ENCODE measurements at places on chromosomes 13 and 19.

DNA sequence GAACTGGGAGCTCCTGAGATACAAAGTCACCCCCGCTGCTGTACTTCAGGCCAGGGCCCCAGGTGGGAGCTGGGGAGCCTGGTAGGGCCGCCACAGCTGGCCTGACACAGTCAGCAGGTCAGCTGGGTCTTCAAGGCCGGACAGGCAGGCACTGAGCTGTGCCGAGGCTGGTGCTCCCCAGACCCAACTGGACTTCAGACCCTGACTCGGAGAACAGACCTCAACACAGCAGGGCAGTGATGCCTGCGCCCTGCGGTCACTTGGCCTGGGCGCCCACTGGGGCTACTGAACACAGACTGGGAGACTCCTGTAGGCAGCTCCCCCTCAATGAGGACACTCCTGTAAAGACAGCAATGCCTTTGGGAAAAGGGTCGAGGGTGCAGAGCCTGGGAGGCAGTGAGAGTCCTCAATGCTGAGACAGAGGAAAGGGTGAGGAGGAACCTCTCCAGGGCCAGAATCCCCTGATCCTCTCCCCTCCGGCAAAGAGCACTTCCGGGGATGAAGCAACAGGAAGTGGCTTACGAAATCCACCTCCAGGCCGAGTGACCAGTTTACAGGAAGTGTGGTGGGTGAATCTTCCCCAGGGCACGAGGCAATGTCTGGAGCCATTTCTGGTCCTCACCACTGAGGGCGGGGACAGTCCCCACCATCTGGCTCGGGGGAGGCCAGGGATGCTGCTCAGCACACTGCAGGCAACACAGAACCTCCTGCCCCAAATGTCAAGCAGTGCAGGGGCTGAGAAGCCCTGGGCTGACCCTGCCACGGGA is 40.8 kb upstream of the ISYNA1 start:
- DNase-seq: peak; percentile 91

DNA sequence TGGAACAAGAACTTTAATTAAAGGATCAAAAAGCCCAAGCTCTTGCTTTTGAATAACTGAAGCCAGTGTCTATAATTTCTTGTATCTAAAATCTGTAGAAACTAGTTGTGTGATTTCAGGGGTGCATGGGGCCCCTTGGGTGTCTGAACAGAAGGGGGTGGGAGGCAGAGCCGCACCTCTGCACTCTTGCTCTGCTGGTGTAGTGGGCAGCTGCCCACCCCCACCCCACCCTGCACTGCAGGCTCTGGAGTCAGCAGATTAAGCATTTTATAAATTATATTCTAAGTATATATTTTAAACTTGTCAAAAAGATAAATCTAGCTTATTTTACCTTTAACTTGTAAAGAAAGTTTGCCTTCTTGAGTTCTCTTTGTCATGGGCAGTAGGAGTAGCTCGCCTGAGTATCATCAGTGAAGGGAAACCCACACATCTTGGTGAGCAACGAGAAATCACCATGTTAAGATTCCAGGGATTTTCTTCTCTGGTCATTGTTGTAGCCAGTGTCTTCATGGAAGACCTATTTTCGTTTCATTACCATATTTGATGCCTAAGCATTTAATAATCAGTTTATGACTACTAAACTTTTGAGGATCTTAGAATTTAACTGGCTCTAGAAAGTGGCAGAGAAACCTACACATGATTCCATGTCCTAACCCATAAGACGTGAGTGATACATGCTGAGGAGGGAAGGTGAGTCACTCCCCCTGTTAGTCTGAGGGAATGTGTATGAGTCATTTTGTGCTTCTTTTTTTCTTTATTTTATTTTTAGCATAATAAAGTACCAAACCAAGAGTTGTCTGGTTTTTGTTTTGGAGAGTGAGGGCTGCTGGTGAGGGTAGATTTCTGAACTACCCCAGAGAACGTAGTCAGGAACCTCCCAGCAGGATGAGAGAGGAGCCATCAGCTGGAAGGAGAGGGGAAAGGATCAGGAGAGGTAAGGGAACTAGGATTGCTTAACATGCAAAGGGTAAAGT is 7.7 kb downstream of the UBE2L5 start:
- DNase-seq: peak; percentile 63

DNA sequence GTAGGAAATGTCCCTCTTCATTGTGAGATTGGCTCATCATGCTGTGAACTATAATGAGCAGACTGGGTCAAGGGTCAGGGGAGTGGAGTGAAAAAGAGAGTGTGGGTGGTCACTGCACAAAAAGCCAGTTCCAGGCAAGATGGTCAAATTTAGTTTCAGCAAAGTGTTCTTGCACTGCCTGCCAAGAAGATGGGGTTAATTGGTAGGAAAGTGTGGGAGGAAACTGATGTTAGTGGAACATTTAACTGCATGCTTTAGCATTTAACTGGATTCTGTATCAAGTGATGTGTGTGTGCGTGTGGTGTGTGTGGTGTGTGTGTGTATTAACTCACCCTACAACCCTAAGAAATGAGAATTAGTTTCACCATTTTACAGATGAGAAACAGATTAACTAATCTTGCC is 131.6 kb downstream of the COG6 start:
- no peak for DNase-seq

DNA sequence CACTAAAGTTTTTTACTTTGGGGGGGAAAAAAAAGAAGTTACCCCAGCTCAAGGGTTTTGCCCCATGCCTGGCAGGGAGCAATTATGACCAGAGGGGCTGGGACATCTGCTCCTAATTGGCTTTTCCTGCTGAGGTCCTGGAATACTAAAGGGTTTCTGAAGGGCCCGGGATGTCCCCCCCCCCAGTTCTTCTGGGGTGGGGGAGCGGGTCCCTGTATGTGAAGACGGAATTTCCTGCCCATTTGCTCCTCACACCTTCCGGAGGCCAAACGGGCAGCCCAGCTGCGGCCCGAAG is 1.1 kb upstream of the DLL3 start:
- DNase-seq: no peak

DNA sequence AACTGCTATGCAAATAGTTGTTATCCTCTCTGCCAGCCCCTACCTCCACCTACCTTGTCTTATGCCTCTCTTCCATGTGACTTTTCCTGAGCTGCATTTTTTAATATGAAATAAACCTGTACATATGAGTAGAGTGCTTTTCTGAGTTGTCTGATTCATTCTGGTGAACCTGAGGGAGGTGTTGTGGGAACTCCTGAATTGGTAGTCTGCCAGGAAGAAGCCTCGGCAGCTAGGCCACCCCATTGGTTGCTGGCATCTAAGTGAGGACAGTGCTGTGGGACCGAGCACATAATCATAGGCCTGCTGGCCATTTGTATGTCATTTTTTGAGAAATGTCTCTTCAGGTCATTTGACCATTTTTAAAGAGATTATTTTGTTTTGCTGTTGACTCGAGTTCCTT is 1146.8 kb downstream of the UQCRFS1 start:
- DNase-seq: no peak

DNA sequence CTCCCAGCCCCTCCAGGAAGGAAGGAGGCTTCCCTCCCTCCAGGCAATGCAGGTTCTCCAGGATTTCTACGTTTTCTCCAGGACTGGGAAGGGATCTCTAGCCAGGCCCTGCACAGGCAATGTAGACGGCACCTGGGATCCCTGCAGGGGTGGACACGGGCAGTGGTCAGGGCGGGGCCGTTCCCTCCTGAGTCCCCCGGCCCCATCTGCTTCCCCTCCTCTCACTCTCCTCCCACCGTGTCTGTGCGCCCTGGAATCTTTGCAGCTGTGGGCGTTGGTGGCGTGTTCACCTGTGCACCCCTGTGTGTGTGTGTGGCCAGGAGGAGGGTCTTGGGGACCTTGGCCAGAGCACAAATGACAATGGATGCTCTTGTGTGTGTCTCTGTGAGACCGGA is 10.0 kb downstream of the NRTN start:
- no peak for DNase-seq

DNA sequence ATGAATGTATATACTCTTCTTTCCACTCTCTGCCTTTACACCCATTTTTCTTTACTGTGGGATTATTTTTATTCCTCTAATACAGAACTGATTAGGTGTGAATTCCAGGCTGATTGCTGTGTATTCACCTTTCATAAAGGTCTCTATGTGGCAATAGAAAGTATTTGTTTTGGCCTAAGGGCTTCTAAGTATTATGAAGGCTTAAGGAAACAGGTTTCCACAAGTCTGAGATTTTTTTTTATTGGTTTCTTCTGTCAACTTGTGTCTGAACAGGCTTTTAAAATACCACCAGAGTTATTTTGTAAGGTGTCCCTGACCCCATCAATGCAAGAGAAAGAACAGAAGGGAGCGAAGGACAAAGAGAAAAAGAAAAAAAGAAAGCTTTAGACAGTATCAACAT is 1102.0 kb upstream of the SPRY2 start:
- no peak for DNase-seq

- peak; percentile 91 for DNase-seq
These were observed 27.2 kb downstream of the PBX4 start for GRCh38 chr19:19591133-19591825.

GRCh38 chr19:18282788-18283141 is 1.3 kb upstream of the JUND start:
- no peak for DNase-seq

DNA sequence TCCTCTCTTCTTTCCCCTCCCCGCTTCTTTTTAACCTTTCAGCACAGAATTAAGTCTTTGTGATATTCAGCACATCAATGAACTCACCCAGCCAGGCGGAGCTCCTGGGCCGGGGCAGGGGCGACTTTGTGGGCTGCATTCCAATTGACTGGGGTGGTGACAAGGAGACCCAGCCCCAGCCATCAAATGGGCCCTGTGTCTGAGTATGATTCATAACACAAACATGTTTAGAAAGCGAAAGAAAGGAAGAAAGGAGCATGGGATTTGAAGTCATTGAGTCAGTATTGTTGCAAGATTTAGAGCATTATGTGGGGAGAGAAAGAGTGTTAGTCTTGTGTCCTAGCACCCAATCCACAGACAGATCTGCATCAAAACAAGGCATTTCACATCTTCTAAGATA is 185.3 kb downstream of the LHFPL6 start:
- peak; percentile 4 for DNase-seq

DNA sequence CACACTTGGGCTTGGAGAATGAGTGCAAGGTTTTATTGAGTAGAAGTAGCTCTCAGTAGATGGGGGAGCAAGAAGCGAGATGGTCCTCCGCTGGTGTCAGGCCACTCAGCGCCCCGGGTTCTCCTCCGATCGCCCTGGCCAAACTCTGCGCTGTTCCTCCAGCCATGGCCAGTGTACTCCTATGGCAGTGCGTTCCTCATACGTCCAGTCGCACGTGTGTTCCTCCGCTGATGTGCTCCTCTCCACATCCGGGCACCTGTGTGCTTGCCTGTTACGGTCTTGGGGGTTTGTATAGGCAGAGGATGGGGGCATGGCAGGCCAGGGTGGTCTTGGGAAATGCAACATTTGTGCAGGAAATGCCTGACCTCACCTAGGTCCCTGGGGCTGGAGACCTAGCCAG is 1899.4 kb downstream of the PCDH9 start:
- DNase-seq: no peak

DNA sequence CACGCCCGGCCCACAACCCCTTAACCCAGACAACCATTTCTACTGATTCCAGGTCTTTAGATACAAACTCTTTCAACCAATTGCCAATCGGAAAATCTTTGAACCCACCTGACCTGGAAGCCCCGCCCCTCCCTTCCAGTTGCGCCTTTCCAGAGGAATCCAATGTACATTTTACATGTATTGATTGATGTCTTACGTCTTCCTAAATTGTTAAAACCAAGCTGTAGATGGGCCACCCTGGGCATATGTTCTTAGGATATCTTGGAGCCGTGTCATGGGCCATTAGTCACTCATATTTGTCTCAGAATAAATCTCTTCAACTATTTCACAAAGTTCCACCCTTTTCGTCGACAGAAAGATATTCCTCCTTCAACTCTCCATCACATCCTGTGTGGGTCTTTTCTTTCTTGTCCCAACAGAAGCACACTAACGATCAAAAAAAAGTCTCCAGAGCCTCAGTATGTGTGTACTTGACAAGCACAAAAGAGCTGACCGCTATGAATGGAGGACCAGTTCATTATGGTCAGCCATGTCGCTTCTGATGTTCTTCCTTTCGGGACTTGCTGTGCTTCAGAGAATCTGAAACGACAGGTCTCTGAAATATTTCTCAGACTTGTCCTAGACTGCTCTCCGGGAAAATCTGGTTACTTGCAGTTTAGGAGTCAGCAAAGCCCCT is 601 bp upstream of the ZNF749 start:
- DNase-seq: no peak

DNA sequence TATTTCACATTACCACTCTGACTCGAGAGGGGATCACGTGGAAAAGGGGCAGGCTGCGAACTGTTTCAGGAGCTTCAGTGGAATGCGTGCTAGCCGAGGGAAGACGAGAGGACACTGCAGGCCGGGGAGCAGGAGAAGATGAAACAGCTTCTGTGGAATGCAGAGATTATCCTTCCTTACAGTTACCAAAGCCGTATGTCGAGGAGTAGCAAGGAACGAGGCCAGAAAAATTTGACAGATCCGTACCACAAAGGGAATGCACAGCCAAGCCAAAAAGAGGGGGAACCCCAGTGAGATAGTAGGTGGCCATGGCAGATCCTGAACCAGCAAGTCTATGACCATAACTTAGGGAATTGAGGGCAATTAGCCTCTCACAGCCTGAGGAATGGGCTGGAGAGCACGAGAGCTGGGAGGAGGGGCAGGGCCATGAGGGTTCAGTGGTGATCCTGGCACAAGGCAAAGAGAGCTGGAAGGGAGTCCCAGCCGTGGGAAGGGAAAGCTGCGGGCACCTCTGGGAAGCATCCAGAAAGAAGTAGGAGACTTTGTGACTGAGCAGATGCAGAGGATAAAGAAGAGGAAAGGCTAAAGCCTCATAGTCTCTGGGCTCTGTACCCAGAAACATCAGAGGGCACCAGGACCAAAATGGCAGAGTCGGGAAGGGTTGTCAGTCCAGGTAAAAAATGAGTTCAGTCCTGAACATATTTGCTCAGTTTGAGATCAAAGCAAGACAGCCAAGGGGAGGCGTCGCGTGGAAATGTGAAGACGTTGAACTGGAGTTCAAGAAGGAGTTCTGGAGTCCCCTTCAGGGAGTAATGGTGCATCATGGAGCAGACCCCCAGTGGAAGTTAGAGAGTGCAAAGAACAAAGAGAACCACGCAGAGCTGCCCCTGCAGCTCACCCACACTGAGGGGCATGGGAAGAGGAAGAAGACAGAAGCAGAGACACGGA is 5.1 kb downstream of the COL4A1 start:
- DNase-seq: no peak

DNA sequence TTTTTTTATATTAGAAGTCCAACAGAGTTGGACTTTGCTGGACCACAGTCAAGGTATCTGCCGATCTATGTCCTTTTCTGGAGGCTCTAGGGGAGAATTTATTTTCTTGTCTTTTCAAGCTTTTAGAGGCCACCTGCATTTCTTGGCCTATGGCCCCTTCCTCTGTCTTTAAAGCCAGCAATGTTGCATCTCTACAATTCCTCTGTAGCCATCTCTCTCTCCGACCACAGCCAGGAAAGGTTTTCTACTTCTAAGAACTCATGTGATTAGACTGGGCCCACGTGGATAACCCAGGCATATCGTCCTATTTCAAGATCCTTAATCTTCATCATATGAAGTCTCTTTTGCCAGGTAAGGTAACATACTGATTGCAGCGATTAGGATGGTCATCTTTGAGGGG is 43.5 kb upstream of the RGCC start:
- DNase-seq: no peak

Data from H4 (cell line).